ENCODE measurements at places on chromosomes 11 and 22.
A peak's percentile ranks its signal among the peaks of the same experiment; 100 is the strongest.

GRCh38 chr22:22655452-22656290, 11.3 kb downstream of the GGTLC2 start:
- no peak for DNase-seq

- DNase-seq = no peak
Observed at GRCh38 chr22:17486719-17487118, 76.6 kb upstream of the SLC25A18 start.

GRCh38 chr11:97201743-97202612, 812.2 kb downstream of the JRKL start:
- DNase-seq = no peak

GRCh38 chr11:114196997-114197703, 99.0 kb upstream of the NNMT start:
- DNase-seq = no peak

- peak; percentile 66 for DNase-seq
Observed at GRCh38 chr11:92500453-92500852, 275.8 kb downstream of the FAT3 start.

DNA sequence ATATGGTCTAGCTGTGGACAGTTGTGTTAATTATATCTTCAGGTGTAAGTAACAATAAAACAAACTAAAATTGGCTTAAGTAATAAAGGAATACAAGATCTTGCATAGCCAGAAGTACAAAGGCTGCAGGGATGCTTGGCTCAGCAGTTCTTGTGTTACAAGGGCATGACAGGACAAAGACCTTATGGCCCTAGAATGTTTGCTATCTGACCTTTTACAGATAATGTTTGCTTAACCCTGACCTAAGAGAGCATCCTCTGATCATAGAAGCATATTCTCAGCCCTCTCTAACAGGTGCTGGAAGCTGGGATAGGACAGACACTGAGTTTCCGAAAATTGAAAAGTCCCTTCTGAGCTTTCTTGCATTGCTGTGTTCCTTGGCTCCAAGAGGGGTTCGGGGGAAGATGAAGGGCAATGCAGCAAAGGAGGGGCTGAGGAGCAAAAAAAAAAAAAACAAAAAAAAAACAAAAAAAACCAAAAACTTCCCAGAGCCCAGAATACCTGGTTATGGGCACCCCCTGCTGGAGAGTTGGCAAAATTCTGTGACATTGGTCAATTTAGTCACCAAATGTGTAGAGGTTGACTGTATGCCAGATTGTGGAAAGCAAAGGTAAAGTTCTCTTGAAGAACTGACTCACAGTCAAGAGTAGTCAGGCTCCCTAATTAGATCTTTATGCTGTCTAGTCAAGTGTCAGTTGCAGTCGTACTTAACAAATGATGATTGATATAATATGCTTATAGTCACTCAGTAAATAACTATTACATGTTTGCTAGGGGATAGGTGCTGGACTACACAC, 10.4 kb upstream of the HIKESHI start:
- peak; percentile 76 for DNase-seq

- no peak for DNase-seq
Observed at GRCh38 chr11:628056-628455, 1.1 kb upstream of the SCT start.

GRCh38 chr22:39524089-39524752, 3.9 kb downstream of the ATF4 start:
- DNase-seq = no peak

DNA sequence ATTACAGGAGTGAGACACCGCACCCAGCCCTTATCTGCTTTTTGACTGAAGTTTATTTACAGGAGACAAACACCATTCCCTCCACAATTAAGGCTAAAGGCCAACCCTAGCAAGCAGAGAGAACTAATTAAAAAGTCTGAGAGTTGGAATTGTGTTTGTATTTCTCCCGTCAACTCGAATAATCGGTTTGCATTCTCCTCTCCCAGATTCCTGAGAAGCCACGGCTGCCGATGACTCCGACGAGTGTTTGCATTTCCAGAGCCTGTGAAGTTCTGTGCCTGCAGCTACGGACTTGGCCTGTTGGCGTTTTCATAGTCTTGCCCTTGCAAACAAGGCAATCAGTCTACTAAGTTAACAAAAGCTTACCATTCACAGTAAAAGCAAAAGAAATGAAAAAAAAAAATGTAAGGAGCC, 73.2 kb upstream of the NUP50 start:
- peak; percentile 52 for DNase-seq

DNA sequence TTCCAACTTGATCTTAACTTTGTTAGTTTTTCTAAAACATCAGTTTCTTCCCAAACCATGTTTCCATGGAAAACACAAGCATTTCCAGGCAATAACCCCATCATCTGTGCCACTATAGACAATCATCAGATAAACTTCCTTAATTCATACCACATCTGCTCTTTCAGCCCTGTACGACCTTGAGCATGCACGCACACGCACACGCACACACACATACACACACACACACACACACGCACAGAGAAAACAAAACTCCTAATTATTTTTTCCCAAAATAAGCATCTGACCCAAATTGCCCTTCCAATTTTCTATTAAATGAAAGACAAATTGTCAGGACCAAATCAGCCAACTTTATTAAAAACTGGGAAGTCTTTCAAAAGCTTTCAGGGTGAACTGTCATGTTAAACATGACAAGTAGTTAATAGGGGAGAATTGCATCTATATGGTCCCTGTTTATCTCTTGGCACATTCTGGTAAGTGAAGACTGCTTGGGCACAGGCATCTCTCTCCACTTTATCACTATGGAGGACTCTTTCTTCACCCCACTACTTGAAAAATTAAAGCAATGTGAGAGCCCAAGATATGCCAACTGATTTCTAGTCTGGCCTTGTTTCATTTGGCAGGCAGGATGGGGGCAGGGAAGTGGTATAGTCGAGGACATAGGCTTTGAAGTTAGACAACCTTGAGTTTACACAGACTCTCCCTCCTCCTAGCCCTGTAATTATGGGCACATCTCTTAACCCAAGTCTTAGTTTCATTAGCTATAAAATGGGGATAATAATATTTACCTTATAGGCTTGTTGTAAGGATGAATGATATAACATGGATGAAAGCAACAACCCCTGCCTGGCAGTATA, 15.1 kb downstream of the ADM start:
- no peak for DNase-seq

- peak; percentile 37 for DNase-seq
Observed at GRCh38 chr11:109422870-109423465, 978 bp downstream of the C11orf87 start.

DNA sequence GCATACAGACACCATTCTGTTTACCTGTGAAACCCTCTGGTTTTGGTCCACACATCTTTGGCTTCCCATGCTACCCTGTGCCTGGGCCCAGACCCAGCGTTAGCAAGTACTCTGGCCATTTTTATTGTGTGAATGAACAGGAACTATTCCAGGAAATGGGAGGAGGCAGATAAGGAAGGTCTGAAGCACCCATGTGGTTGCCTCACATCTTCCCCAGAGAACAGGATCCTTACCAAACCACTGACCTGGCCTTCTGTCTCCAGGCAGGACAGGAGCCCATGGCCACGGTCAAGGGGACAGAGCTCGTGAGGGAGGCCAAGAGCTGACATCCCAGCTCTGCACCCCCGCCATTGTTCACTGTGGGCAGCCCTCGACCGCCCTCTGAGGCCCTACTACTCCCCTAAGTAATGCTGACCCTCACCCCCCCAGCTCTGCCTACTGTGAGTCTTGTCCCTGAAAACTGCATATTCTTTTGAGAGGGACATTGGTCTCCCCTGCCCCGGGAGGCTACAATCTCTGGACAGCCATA, 97.7 kb upstream of the TP53I11 start:
- no peak for DNase-seq

- no peak for DNase-seq
Observed at GRCh38 chr11:133776671-133777367, 68.5 kb downstream of the SPATA19 start.
